Adrenal gland (tissue), 19 donors: ENCODE measurements at places on chromosomes 6 and 20. TPM values are rescaled to one million over a fixed set of nuclear protein-coding genes. Genes with fewer than 3 reads are reported as not detected.

RIN2 gene
- 27.9 TPM for total RNA-seq

DNA sequence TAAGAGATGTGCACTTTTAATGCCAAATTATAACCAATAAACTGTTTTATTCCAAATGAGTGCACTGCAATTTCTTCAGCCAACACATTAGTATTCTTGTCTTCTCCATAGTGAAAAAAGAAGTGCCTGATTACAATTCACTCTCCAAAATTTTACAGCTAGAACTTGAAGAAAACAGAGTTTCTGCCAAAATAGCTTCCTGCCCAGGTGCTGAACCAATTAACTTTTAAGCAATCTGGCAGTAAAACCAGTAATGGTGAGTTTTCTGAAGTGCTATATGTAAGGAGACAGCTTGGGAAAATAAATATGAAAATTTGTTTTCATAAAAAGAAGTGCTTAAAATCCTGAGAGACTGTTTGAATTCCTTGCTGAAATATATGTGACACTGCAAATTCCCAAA is 266.0 kb upstream of the NT5E start:
- no peak for DNase-seq

DNA sequence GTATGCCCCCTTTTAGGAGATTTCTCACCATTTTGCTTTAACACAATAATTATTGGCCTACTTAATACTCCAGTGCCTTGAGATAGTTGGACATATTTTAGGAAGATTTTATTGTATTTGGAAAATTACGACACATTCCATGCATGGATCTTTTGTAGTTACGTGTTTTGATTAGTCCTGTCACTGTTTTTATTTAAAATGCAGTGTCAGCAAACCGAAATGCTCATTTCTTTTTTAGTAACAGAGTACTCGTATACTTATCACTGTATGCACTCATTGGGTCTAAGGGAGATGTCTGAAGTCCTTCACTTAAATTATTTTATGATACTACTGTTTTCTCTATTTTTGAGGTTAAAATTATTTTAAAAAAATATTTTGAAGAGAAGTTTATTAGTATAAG is 153.8 kb downstream of the QKI start:
- DNase-seq: no peak

IYD gene
- 0.95 TPM for total RNA-seq

DNMT3B gene
- total RNA-seq: 1.0 TPM

- DNase-seq: no peak
Observed at GRCh38 chr20:37339208-37339607, 6.7 kb upstream of the SRC start.

- no peak for DNase-seq
Observed at GRCh38 chr6:90816764-90817163, 229.9 kb upstream of the MAP3K7 start.

DNA sequence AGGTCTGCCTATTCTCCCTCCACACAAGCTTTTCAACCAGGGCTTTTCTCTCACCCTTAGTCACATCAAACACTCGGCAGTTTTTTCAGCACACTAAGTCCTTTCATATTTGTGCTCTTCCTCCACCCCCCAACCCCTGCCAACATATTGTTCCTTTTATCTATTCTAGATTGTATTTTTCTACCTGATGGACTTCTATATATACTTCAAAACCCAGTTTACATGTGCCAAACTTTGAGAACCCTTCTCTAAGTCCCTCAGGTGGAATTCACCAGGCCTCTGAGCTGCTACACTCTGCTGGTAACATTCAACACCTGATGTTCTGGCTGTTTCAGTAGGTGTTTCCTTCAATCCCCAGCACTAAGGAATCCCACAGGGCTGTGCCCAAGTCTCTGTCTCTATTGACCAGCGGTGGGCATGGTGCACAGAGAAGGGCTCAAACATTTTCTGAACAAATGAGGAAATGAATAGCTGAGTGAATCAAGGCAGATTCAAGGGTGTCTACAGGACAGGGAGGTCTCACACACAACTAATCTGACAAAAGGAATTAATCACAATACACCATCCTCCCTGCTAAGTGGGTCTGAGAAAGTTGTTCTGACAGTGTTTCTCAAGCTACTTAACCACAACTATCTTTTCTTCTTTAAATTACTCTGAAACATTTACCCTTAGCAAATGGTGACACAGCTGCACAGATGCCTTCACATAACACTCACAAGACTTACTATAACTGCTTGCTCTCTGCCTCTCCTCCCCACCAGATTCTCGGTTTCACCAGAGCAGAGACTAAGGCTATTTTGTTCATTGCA is 166.5 kb downstream of the TSHZ2 start:
- DNase-seq: no peak

DNA sequence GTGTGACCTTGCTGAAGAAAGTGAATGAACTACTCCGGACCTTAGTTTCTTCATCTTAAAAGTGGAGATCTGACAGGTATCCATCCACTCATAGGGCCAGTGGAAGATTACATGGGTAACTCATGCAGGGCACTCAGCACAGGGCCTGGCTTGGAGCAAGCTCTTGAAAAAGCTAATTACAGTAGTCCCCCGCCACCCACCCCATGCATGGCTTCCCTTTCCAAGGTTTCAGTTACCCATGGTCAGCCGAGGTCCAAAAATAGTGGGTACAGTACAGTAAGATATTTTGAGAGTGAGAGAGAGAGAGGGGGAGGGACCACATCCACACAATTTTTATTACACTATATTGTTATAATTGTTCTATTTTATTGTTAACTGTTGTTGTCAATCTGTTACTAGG is 7.1 kb upstream of the PMEPA1 start:
- DNase-seq: no peak

DNA sequence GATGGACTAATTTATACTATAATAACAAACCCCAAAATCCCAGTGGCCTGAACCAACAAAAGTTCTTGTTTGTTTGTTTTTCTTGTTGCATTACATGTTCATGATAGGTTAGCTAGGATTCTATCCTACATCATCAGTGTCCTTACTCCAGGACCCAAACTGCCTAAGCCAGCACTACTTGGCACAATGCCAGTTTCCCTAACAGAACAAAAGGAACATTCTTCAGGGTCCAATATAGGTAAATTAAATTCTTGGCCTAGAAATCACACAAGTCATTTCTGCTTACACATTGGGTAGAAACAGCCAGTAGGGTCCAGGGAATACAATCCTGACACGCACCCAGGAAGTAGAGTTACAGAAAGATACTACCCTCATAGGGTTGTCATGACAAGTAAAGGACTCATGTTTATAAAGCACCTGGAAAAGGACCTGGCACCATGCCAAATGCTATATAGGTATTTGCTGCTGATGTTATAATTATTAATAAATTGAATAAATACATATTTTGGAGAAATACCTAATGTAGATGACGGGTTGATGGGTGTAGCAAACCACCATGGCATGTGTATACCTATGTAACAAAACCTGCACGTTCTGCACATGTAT is 38.8 kb downstream of the RCAN2 start:
- DNase-seq: no peak

DNA sequence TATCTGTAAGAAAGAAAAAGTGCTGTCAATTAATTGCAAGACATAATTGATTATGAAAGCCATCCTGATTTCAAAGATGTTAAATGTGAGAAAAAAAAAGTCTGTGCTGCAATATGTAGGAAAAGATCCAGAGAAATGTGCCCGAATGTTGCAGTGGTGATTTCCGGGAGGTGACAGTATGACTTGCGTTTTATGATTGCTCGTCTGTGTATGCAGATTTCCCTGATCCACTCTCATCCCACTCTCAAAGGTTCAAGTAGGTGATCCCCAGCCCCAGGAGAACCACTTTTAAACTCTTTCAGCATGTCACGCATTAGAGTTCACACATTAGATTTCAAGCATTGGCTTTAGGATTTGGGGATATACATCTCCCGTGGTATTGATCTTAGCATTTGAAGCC is 57.8 kb downstream of the TPD52L1 start:
- no peak for DNase-seq

ARHGAP40 gene
- total RNA-seq: not detected

SLC26A8 gene
- total RNA-seq: not detected

DNA sequence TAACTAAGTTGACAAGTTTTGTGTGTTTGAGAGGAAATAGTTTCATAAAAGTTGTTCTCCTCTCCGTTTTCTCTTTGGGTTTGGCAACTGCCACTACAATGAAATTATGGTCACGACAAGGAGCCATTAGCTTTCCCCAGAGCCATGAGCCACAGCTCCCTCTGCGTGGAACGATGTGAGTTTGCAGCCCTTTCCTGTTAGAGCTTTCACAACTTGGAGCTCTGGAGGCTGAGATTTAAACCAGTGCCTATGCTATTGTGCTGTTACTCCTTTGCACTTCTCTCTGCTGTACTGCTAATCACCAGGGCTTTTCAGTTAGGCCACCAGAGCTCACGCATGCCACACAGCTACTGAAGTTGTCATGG is 29.3 kb upstream of the TXNDC5 start:
- DNase-seq: no peak

DNA sequence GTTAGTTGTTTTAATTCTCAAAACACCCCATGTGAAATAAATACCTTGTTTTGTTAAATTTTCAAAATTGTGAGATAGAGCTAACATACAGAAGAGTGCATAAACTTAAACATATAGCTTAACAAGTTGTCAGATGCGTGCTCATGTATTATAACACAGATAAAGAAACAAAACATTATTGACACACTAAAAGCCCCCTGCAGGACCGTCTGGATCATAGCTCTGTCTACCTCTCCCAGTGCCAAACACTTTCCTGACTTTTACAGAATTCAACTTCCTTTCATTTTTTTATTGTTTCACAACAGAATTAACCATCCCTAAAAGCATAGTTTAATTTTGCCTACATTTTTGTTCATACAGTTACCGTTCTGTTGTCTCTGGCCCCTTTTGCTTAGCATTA is 17.8 kb upstream of the FRK start:
- no peak for DNase-seq

GRCh38 chr6:89585154-89585553 is 53.4 kb downstream of the LYRM2 start:
- no peak for DNase-seq

HLA-G gene
- total RNA-seq: not detected

GRCh38 chr20:34495916-34496315 is 20.3 kb upstream of the DYNLRB1 start:
- DNase-seq: no peak
